ENCODE measurements at places on chromosomes 11 and 22.

GRCh38 chr22:46841522-46841921 lies 79.1 kb downstream of the TBC1D22A start:
- no peak for DNase-seq

- DNase-seq = no peak
Observed at GRCh38 chr22:37782340-37783168, 25.2 kb upstream of the GCAT start.

GRCh38 chr22:30968015-30968923 lies at the start of gene MORC2:
Gene MORC2, minus strand, starts transcription at chr22:30968774. Its CDS starts 885 bp downstream, at chr22:30967889.
- no peak for DNase-seq

GRCh38 chr22:19394274-19395050 lies 37.1 kb downstream of the HIRA start:
- DNase-seq = no peak

DNA sequence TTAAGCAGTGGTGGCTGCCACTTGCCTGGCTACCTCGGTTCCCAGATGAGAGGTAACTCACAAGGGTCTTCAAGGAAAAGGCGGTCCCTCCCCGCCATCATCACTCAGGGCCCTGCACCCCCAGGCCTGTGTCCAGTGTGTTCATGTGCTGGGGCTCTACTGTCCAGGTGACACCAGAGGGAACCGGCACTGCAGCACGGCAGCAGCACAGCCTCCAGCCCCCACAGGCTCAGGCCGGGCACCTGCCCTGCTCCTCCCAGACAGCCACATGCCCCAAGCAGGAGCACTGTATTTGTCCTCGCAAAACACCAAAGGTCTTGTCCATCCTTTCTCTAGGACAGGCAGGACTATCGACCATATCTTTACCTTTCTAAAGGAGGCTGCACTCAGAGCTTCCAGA lies 982.1 kb downstream of the NTM start:
- no peak for DNase-seq

DNA sequence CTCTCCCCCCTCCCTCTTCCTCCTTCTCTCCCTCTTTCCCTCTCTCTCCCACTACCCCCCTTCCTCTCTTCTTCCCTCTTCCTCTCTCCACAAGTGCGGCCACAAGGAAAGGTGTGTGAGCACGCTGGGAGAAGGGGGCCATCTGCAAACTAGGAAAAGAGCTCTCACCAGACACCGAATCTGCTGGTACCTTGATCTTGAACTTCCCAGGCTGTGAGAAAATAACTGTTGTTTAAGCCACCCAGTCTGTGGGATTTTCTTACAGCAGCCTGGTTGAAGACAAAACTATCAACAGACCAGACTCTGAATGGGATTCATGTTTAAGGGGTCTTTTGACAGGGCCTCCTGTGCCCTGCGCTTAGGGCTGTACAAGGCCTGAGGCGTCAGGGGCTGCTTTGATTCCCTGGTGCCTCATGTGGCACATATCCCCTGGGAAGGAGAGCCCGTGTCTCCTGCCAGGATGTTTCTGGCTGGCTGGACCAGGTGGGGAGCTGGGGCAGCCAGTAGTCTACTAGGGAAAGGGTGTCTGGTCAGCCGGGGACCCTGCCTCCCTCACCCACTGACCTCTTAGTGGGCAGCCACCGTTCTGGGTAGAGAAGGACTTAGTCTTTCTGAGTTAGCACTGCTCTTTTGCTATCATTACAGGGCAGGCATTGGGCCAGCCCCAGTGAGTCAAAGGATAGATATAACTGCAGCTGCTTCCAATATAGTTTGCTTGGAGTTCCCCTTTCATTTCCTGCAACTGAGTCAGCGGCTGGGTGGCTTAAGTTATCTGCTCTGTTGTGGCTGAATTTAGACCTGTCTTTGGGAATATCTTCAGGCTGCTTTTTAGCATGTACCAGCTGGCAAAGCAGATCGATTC lies 6.2 kb downstream of the PANX1 start:
- no peak for DNase-seq

DNA sequence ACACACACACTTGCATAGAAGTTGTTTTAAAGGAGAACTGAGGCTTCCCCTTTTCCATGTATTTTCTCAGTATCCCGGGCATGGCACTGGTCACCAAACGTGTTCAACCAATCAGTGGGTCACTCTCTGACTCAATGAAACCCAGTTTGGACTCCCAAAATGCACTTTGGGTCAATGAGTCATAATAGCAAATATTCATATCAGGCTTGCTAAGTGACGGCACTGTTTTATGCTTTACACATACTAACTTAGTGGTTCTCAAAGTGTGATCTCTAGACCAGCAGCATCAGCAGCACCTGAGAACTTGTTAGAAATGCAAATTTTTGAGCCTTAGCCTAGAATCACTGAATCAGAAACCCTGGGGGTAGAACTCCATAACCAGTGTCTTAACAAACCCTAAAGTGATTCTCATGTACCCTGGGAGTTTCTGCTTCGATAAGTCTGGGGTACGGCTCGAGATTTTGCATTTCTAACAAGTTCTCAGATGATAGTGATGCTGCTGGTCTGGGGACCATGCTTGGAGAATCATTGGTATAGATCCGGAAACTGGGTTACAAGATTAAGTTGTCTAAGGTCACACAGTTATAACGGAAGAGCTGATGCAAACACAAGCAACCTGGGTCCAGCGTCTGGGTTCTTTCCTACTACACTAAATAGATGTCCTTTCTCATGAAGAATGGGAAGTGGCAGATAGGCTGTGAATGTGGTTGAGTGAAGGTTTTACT lies 35.6 kb downstream of the ETS1 start:
- no peak for DNase-seq

DNA sequence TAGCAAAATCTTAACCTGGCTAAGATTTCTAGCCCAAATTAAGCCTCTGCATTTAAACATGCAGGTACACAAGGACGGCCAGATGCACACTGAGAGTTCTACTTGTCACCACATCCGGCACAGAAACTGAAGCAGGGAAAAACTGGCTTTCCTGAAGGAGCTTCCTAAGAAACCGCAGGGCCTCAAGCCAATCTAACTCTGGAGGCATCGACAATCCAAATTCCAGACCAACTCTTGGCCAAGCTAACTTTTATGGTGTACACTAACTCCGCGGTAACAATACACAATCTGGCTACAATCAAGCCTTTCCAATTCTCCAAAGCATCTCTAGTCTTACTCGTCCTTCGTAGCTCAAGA lies 1.2 kb downstream of the MSANTD2 start:
- DNase-seq = no peak

DNA sequence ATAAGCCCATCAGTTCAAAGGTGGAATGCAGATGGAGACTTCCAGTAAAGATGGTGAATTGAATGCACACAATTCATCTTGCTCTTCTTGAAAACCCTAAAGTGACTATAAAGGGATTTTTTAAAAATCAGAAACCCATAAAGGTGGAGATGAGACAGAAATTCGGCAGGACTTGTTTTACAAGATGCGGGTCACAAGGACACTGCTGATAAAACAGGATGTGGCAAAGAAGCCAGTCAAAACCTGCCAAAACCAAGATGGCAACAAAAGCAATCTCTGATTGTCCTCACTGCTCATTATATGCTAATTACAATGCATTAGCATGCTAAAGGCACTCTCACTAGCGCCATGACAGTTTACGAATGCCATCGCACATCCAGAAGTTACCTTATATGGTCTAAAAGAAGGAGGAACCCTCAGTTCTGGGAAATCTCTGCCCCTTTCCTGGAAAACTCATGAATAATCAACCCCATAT lies 137.1 kb downstream of the NECTIN1 start:
- DNase-seq = no peak

DNA sequence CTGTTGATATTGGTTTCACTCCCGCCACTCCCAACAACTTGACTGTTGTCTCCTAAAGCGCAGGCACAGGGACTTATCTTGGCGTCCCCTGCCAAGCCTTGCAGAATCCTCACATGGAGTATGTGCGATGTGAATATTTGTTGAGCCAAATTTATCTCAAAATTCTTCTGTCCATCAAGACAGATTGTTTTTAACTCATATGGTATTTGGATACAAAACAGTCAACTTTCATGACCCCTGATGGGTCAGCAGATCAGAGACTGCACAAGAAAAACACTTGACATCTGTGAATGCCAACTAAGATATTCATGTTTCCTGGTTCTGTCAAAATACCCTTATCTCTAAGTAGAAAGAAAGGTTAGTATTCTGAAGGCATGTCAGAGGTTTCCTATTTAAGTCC lies 221.7 kb upstream of the BLID start:
- DNase-seq = no peak

All from stimulated activated CD8-positive, alpha-beta memory T cell treated with anti-CD3 and anti-CD28 coated beads, Interleukin-4, amount 100 ng/mL, for 1 hour (primary cell).